ENCODE measurements at places on chromosomes 12 and 14. TPM values are rescaled to one million over a fixed set of nuclear protein-coding genes. Genes with fewer than 3 reads are reported as not detected.
A peak's percentile ranks its signal among the peaks of the same experiment; 100 is the strongest.

- no peak for DNase-seq
Measured at GRCh38 chr12:127526925-127527324, 740.0 kb upstream of the TMEM132C start.

DNA sequence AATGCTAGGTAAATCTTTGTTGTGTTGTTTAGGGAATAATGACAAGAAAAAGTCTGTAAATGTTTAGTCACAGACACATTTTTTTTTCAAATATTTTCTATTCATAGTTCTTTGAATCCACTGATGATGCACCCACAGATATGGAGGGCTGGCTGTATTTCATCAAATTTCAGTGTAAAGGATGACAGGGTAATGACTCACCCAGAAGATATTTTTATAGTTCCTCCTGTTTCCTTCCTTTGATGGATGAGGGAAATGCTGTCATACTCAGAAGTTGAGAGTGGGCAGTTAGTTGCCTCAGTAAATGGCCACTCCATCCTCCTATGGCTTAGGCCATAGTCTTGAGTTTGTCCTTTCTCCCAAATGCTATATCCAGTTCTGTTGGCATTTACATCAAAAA, 76.9 kb upstream of the REP15 start:
- no peak for DNase-seq

GRCh38 chr12:53381731-53382630, 2.0 kb downstream of the SP1 start:
- peak; percentile 57 for DNase-seq

GRCh38 chr12:55703901-55704761, 3.6 kb downstream of the ITGA7 start:
- DNase-seq: no peak

Gene RAD9B
- not detected for total RNA-seq
